ENCODE measurements at places on chromosomes 5 and 9. TPM values are rescaled to one million over a fixed set of nuclear protein-coding genes. Genes with fewer than 3 reads are reported as not detected.

- DNase-seq = no peak
Measured at GRCh38 chr9:82682431-82682830, 380.5 kb downstream of the RASEF start.

DNA sequence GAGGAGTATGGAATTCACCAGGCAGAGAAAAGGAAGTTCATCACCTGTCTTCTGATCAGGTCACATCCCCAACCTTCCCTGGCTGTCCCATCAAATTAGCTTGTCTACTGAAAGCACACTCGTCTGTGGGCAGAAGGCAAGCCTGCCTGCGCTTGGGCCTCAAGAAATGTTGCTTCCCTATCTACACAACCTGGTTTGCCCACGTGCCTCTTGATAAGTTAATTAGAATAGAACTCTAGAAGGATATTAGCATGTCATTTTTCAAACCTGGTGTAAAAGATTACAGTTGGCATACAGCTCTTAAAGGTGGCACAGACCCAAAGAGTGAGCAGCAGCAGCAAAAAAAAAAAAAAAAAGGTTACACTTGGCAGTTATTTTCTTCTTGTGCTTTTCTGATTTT, 5.1 kb downstream of the TTC23L start:
- no peak for DNase-seq

DNA sequence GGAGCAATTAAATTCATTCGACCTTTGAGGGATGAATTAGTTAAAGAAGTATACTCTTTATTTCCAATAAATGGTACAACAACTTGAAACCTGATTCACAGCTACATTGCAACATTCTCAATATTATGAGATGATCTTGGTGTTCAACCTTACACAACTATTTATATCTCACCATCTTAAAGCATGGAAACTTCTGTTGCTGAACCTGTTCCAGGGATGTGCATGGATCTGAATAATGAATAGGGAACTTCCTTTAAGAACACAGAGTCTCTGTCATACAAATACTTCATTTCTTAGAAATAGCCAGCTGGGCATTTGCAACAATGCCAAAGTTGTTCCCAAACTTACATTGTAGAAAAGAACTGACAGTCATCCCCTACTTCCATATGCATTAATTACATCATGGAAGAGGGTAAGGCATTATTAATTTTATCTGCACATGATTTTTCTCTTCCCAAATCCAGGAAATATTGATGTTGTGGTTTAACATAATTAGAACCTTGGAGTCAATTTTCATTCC, 39.8 kb upstream of the CCDC112 start:
- no peak for DNase-seq

DNA sequence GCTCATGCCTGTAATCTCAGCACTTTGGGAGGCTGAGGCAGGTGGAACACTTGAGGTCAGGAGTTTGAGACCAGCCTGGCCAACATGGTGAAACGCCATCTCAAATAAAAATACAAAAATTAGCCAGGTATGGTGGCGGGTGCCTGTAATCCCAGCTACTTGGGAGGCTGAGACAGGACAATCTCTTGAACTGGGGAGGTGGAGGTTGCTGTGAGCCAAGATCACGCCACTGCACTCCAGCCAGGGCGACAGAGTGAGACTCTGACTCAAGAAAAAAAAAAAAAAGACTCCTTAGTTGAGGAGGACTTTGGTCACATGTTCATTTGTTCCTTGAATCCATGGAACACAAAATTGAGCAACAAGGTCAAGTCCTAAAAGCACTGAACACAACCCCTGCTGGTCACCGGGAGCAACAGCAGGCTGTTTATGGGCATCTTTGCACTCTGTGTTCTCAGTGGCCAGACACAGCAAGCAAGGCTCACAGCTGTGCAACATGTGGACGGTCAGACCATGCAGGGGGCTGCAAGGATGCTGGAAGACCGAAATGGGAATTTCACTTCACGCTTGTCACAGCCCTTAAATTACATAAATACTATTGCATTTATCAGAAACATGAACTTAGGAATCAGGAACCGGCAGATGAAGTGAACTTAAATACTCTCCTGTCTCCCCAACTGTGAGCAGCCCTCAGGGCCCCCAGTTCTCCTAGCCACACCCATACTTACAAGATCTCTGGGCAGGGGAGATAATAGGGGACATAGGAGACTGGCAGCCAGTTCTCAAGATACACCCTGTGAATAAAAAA, 2.8 kb downstream of the GBGT1 start:
- peak; percentile 67 for DNase-seq

DNA sequence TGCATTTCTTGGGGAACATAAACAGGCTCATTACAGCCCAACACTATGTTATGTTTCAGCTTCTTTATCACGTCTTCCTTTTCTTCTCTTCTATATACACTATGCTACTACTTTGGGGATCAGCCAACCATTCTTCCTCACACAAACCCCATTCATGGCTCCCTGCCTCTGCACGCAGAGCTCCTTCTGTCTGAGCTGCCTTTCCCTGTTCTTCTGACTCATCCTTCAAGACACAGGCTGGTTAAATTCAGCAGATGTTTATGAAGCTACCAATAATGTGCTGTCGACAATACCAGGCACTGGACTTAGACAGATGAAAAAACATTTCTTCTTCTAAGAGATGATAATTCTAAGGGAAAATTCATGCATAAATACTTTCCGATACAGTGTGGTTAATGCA, 102.5 kb upstream of the TXNDC8 start:
- DNase-seq = no peak

DNA sequence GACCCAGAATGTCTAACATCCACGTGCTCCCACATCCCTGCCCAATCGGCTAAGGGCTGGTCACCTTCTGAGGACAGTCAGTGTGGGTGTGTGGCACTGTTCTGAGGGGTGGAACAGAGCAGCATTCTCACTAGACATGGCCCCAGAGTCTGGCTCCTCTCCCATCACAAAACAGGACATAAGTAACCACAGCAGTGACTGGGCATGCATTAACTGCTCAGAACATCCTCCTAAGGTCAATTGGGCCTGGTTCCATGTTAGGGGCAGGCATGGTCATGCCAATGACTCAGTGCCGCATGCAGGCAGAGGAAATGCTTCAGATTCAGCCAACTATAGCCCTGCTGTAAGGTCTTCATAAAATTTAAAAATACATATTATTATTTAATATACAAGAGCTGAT, 12.9 kb downstream of the MACROH2A1 start:
- no peak for DNase-seq

- DNase-seq = peak; percentile 58
Measured at GRCh38 chr5:115816226-115817081, at the start of gene CDO1. Gene CDO1, minus strand, starts transcription at chr5:115816659. Its CDS starts 262 bp downstream, at chr5:115816397.

DNA sequence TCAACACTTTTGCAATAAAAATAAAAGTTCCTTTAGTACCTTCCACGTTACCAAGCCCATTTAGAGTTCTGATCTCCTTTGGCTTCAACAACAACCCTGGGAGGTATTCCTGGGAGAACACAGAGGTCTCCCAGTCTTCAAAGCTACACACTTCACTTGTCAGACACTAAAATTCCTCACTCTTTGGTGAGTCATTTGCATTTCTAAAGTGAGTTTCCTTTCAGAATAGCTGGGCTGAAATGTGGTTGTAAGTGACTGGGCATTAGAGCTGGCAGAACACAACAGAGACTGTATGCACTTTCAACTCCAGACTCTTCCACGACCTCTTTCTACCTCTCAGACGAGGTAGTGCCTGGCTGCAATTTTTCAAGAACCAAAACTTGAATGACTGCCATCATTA, 11.5 kb upstream of the F2RL1 start:
- no peak for DNase-seq

DNA sequence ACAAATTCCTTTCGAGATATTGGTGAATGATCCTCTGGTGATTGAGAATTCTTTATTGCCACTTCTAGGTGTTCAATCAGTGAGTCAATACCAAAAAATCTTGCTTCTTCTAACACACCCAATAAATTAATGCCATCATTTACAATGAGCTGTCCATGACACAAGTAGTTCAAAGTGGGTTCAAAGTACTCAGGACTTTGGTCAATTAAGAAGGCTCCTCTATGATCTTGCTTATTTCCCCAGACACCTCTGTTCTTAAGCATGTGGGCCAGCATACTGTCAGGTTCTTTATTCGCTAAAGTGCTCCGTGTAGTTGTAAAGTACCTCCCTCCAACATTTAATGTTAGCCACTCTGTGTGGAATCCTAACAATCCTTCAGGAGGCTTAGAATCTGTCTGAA, 127.1 kb downstream of the WDR70 start:
- no peak for DNase-seq

- no peak for DNase-seq
Measured at GRCh38 chr5:73028991-73029595, 73.3 kb downstream of the FCHO2 start.

DNA sequence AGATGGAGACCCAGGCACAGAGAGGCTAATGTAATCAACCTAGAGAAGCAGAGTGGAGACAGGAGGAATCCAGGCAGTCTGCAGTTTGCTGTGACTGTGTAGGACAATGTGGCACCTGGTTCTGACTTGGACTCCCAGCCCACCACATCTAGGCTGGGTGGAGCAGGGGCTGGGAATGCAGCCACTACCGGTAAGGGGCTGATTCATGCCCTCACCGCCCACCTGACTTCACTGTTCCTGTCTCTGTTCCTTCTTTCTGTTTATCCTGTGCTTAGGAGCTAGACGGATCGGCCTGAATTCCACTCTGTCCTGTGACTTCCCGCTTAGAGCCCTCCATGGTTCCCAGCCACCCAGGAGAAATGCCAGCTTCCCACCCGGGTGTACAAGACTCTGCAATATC, 2.6 kb downstream of the PDLIM4 start:
- peak; percentile 4 for DNase-seq

- no peak for DNase-seq
Measured at GRCh38 chr9:107755246-107755645, 265.7 kb upstream of the KLF4 start.

DNA sequence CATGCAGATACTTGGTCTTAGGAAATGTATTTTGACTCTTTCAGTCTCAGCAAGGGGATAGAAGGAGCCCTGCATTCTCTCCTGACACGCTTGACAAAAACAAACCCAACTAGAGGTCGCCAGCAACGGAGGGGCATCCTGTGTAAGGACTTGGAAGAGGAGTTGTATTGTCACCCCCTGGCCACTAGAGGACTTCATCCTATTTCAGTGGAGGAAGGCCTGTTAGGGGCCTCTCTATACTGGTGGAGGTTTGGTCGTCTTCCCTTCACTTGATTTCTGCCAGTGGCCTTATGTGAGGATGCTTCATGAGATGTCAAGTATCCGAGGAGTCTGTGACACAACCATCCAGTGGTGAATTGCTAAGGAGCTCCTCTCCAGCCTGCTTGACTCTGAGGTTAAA, 122.8 kb upstream of the STC2 start:
- no peak for DNase-seq

- DNase-seq = no peak
Measured at GRCh38 chr5:154218786-154219185, 28.3 kb downstream of the GALNT10 start.

DNA sequence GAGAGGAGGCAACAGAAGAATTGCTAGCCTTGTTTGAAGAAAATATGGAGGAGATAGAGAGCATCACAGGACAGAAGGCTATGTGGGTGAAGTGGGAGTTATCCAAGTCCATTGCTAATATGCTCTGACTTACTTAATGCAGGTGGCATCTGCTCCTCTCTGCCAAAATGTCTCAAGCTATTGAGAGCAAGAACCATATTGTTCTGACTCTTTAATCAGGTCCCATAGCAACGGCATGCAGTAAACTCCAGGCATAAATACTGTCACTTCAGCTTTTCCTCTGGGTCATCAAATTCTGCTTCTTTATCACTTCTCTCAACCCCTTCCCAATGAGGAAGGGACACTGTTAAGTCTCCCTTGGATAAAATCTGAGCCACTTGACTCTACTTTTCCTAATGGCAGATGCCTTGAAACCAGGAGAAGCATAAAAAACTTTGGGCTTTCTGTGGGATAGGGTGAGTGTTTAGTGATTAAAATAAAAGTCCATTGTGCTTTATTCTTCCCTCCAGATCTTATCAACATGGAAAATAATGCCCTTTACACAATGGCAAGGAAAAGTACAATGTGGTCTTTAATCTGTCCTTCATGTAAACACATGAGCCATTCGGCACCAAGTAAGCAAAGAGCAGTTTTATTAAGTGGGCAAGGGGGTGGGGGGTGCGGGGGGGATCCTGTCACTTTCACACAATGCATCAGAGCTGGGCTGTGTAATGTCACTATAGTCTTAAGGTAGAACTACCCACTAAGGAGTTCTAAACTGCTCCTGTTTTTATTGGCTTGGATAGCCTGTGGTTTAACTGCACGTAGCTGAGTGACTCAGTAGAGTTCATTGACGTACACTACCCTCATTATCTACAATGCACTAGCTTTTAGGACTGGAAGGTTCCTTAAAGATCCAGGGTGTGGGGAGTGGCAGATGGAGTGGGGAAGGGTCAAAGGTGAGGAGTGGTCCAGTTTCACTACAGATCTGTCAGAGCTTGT, 71.0 kb upstream of the TARS1 start:
- DNase-seq = no peak

- no peak for DNase-seq
Measured at GRCh38 chr9:124969401-124969800, 28.5 kb upstream of the GOLGA1 start.

DNA sequence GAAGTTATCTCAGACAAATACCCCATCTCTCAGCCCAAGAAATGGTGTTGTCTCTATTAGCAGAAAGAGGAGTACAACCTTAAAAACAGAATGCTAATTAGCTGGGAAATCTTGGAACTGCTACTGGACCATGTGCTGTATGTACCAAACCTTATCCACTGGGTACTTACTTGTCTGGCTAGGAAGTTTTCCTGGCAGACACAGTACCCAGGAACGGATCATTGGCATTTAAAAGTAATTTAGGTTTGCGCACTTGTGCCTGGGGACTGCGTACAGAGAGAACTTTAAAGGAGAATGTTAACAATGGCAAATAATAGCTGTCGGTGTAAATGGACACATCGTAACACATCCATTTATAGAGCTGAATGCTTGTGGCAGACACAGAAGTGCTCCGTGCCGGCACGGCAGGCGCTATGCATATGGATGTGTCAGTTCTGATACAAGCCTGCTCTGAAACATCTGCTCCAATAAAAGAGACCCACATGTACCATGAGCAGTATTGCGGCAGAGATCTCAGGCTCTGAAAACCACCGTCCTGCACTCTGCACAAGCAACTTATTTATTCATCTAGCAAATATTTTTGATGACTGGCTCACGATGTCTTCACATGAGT, 290.6 kb upstream of the PANK3 start:
- DNase-seq = peak; percentile 23

MACIR gene
- total RNA-seq = 2.8 TPM

GGTA1 gene
- total RNA-seq = 13.2 TPM

NUP155 gene
- 13.1 TPM for total RNA-seq

IFNA2 gene
- not detected for total RNA-seq

CBY3 gene
- not detected for total RNA-seq

FOXI1 gene
- not detected for total RNA-seq

AFAP1L1 gene
- 30.3 TPM for total RNA-seq

FYB1 gene
- total RNA-seq = 1.7 TPM
